ENCODE measurements at places on chromosomes 1 and 21.
A peak's percentile ranks its signal among the peaks of the same experiment; 100 is the strongest.

DNA sequence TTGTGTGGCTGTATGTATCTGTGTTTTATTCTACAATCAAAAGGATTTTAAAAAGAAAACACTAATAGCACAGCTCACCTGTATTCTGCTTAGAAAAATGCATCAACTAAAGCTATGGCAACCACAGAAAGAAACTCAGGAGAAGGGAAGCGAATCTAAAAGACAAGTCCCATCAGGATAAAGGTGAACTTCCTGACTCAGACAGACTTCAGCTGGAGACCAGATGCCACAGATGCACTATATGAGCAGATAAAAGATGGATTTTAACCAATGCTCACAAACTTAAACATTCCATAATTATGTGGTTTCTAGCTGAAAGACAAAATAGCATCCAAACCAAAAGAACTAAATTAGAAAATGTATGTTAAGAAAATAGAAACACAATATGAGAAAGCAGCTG, 231.0 kb downstream of the RERE start:
- DNase-seq = no peak

GRCh38 chr1:20732071-20732587, 374 bp downstream of the SH2D5 start:
- no peak for DNase-seq

- no peak for DNase-seq
Observed at GRCh38 chr1:89780721-89781120, 40.1 kb upstream of the LRRC8D start.

DNA sequence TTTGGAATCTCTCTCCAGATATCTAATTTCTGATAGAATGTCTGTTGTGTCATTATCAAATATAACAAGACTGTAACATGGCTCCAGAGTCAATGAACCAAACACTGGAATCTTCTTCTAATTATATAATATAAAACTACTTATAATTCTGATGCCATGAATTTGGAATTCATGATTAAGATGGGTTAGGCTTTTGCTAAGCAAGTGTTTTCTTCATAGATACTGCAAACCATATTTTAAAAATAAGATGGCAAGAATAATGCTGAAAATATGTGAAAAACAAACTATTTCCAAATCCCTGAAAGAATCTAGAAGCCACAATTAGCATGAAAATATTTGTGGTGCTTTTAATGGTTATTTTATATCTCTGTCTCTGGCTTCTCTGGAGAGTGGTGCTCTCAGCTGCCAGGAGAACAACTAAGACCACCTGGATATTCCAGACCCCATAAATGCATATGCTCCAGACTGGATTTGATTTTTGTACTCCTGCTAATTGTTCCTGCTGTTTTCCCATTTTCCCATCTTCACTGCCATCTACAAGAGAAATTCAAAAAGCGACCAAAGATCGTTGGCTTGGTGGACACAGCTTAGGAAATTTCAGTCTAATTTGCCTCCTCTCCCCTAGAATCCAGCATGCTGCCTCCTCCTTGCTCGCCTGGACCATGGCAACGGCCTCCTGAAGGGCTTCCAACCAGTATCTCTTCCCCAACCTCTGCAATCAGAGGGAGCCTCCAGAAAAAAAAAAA, 418.9 kb downstream of the SETD4 start:
- no peak for DNase-seq

DNA sequence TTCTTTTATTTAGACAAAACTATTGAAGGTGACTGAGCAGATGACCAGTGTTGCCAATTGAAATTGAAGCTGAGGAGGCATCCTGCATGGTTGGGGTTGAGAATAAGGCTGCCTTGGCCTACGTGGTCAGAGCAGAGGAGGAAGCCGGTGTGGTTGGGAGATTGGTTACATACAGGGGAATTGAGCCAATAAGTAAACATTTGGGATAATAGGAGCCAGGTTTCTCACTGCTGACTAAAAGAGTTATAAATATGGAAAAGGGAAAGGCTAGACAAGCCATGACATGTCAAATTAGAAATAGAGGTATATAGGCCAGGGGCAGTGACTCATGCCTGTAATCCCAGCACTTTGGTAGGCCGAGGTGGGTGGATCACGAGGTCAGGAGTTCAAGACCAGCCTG, 15.8 kb downstream of the SNX7 start:
- DNase-seq = no peak

DNA sequence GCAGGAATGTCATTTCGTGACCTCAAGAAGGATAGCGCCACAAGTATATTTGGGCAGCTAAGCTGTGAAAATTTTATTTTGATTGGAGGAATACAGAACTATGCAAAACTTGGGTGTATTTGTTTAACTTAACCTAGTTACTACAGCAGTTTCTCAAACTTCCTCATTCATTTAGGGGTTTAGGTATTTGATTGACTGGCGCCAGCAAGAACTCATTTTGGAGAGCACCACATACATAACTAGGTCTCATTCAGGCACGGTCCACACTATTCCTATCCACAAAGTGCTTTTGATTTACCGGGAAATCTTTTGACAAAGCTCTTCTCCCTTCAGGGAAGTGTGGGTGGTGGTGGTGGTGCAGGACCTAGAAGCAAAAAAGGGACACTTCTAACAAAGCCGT, 155.1 kb upstream of the NRIP1 start:
- no peak for DNase-seq

DNA sequence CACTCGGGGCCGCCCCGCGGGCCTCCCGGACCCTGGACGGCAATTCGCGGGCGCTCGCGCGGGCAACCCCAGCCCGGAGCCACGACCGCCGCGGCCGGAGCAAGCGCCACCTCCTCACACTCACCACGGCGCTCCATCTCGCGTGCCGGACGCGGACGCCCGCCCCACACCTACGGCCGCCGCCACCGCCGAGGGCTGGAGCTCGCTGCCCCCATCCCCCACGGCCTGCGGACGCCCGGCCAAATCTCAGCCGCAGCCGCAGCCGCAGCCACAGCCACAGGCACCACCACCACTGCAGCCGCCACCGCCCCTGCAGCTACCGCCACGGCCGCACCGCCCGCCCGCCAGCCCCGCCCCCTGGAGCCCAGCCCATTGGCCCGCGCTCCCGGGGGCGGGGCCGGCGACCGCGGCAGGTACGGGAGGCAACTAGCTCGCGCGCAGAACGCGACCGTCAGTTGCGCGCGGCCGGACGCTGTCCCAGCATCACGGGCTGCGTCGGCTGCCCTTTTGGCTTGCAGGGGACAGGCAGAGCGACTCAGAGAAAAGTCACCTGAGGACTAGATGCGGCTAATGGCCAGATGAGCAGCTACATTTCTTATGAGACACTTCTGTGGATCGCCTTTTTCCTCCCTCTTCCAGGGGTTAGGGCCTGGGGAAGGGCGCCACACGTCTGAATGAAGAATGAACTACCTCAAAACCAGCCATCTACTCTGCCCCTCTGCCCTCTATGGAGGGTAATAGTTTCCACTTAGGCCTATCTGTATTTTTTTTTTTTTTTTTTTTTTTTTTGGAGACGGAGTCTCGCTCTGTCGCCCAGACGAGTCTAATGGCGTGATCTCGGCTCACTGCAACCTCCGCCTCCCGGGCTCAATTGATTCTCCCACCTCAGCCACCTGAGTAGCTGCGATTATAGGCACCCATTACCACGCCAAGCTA, at the start of gene ARHGAP29:
Gene ARHGAP29, minus strand, starts transcription at position 294 of the 936 bp plus-strand sequence. CDS start 5,973 bp downstream, outside the sequence.
- DNase-seq = peak; percentile 27

- no peak for DNase-seq
Observed at GRCh38 chr1:43220905-43221778, 48.6 kb upstream of the TMEM125 start.

DNA sequence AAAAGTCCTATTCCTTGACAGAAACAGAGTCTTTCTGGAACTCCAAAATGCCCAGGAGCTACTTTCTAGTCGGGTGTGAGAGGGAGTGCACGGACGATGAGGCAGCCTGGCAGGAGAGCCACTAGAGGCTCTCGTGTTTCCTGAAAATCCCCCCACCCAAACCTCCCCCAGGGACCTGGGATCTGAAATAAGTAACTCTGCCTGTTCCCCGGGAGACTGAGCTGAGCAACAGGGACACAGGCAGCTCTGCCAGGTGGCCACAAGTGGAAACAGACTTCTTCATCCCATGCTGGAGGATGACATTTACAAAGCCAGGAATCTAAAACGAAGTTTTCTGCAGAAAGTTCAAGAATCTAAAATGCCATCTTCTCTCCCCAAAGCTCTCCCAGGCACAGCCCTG, 77.1 kb downstream of the ITPKB start:
- DNase-seq = no peak

DNA sequence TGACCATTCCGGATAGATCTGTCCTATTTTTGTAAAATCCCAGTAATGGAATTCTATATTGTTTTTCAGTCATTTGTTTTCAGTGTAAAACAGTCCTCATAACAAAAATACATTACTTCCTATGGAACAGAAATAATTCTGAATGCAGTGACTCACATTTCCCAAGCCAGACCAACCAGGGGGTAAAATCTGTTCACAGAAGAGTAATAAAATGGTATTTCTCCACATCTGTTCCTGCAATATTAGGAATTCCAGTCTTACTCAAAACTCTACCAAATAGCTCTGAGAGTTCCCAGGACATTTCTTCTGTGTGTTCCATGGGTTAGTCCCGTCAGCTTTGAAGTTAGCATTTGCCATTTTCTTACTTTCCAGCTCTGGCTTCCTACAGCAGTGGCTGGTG, 2.6 kb upstream of the DDR2 start:
- no peak for DNase-seq

- DNase-seq = no peak
Observed at GRCh38 chr1:61907102-61907501, 164.8 kb downstream of the PATJ start.

- no peak for DNase-seq
Observed at GRCh38 chr1:152747831-152748230, 10.0 kb upstream of the KPRP start.

GRCh38 chr1:18890706-18891425, 11.5 kb downstream of the ALDH4A1 start:
- DNase-seq = no peak

DNA sequence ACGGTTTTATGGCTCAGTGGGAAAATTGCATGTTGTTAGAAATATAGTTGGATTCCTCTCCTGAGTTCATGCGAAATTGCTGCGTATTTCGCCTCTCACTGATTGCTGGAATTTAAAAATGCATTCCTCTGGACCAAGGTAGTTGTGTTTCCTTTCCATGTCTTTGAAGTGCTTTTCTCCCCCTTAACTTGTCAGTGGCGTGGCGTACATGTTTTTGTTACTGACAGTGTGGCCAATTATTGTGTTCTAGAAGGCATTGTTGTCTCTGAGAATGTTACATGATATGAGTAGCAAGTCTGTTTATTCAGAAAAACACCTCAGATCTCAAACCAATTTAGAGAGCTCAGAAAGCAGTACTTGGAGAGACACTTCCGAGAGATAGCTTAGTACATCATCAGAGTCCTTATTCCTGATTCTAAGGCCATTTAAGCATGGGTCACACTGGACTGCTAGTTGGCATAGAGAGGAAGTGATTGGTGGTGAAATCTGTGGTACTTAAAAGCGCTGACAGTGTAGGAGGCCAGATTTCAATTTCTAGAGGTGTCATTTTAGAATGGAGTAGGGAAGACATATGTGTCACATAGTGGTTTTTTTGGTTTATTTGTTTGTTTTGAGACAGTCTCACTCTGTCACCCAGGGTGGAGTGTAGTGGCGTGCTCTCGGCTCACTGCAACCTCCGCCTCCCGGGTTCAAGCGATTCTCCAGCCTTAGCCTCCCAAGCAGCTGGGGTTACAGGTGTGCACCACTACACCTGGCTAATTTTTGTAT, 184.4 kb downstream of the RYR2 start:
- no peak for DNase-seq

- DNase-seq = no peak
Observed at GRCh38 chr1:92425617-92426016, 61.1 kb downstream of the GFI1 start.

DNA sequence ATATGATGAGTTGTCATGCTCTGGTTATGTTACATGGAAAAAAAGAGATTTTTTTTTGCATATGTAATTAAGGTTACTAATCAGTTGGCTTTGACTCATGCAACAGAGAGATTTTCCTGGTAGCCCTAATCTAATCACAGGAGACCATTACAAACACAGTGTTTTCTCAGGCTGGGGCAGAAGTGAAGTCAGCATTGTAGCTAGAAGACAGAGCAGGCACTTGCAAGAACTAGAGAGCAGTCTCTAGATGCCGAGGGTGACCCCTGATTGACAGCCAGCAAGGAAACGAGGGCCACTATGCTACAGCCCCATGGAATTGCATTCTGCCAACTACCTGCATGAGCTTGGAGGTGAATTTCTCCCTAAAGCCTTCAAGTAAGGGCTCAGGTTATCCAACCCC, 151.3 kb downstream of the RUNX1 start:
- no peak for DNase-seq

GRCh38 chr1:67224856-67225255, 58.6 kb downstream of the IL23R start:
- no peak for DNase-seq

DNA sequence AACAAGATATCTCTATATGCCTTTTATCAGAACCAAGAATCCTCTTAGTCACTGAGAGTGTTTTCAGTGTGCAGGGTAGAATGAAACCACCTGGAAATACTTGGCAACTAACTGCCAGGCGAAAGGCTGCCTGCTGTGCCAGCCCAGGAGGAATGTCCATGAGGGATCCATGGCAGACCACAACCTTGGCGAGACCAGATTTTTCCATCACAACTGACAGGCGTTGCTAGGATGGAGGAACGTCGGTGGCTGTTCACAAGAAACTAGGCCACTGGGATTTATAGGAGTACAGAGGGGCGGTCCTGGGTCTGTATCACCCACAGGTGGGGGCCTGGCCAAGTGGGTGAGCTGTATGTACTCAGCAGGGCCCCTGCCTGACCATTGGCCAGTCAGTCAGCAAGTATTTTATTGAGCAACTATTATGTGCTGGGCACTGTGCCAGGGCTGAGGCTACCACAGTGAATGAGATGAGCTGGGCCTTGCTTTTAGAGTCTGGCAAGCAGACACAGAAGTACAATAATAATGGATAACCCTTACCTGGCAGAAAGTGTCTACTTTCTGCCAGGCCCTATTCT, 199.4 kb downstream of the FOXD2 start:
- DNase-seq = no peak

DNA sequence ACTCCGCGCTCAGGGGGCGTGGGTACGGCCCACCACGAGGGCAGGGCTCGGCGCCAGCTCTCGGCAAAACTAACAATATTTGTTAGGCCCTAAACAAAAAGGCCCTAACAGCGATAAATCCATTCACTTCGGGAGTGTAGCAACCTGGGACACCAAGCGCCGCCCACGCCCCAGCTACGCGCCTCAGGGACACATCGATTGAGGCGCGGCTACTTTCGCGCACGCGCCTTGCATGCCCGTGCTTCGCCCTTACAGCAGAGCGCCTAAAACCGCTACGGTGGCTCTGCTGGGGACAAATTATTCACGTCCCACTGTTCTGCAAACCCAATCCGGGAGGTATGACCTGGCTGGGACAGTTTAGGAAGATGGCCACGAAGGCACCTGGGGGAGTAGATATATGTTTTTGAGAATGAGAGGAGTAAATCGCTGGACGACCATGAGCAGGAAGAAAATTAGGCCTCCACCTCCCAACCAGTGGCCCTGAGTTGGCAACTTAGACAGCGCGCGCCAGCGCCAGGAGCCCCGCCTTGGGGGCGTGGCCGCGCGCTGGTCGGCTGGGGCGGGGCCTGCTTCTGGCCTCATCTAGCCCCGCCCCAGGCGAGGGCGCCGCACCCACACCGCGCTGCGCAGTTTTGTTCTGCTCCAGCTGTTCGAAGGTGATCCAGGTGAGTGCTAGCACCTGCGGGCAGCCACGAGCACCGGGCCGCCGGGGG, at the start of gene MGST3:
Gene MGST3, plus strand, starts transcription at position 606 of the 713 bp plus-strand sequence. CDS start 18,614 bp downstream, outside the sequence.
- peak; percentile 78 for DNase-seq

GRCh38 chr1:106912131-106912530, 144.3 kb upstream of the PRMT6 start:
- no peak for DNase-seq
